Fibroblast of upper back skin (primary cell): ENCODE measurements at places on chromosomes 11 and 22.
A peak's percentile ranks its signal among the peaks of the same experiment; 100 is the strongest.

DNA sequence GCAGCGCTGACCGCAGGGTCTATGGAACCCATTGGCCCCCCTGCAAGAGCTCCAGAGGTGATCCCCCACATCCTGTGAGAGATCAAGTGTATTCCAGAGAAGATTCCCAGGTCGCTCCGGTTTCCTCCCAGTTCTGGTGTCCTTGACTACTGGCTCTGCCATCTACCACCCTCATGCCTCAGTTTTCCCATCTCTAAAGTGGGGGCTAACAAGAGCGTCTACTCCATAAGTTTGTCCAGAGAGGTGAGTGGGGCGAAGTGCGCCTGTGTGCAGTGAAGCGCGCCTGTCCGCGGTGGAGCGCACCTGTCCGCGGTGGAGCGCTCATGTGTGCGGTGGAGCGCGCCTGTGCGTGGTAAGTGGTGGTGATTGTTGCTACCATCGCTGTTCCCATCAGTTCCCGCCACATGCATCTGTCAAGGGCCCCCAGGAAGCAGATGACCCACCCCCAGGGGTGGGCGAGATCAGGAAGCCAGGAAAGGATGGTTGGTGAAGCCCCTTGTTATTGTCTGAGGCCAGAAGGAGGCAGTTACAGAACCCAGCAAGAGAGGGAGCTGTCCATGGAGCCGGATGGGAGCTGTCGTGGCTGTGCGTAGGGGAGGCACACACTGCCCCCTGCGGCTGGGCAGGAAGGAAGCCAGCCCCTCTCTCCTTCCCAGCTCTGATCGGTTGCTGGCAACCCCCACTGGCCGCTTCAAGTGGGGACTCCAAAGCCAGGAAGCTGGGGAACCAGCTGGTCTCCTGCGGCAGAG lies 73.2 kb upstream of the FGF3 start:
- DNase-seq = no peak

DNA sequence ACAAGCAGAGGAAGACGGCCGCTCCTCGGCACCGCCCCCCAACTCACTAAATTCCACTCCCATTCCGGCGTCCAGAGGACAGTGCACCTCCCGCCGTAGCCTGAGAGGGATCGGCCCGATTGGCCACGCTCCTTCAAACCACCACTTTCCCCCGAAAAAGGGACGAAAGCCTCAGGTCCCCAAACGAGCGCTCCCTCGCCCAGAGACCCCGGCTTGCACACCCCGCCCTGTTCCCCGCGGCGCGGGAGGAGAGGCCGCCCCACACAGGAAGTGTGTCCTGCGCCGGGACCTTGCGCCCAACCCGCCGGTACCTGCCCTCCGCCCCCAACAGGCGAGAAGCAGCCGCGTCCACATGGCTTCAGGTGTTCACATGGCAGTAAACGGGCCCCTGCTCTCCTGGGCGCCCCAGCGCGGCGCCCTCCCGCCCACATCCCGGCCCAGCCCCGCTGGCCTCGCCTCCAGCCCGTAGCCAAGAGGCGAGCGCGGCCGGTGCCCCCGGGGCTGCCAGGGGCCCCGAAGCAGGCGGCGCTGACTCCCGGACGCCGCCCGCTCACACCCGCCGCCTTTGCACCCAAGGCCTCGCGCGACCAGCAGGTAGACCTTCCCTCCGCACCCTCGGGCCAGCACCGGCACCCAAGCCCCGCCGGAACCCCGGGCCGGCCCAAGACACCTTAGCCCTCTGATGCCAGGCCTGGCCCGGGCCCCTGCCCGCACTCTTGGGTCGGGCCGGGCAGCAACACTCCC lies 849 bp downstream of the TCF20 start:
- no peak for DNase-seq

- no peak for DNase-seq
Measured at GRCh38 chr22:42630901-42631602, 9.3 kb downstream of the ATP5MGL start.

GRCh38 chr11:124402326-124402922 lies 3.6 kb upstream of the OR8B3 start:
- peak; percentile 85 for DNase-seq
